ENCODE measurements at places on chromosomes 13 and 19. TPM values are rescaled to one million over a fixed set of nuclear protein-coding genes. Genes with fewer than 3 reads are reported as not detected.

DNA sequence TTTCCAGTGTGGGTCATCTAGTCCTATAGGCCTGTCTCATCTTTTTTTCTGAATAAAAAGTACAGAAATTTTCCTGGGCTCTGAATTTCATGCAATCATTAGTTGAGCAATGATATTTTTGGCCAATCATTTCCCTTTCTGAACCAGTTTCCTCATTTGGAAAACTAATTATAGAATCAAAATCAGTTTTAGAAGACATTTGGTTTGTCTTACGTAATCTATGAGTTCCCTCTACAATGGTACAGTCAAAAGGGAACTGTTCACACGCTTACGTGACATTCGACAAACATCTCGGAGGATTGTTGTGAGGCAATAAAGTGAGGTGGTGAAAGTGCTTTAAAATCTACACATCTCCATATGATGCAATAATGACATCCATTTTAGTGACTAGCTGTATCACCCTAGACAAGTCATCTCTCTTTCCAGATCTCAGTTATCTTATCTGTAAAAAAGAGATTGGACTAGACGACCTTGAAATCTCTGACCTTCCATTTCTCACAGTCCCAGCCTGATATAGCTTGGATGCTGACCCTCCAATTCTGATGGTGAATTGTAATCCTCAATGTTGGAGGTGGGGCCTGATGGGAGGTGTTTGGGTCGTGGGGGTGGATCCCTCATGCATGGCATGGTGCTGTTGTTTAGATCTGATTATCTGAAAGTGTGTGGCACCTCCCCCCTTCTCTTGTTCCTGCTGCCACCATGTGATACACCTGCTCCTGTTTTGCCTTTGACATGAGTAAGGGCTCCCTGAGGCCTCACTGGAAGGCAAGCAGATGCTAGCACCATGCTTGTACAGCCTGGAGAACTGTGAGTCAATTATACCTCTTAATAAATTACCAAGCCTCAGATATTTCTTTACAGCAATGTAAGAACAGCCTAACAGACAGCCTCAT lies 26.7 kb downstream of the FLT1 start:
- no peak overlapping the region for H3K4me3 ChIP-seq
- DNase-seq, result no peak
- H3K36me3 ChIP-seq, result no peaks in the 10 kb centered on the region
- H3K4me1 ChIP-seq, result no peaks in the 10 kb centered on the region
- H3K27me3 ChIP-seq, result peaks cover 16% of the 10 kb centered on the region

DNA sequence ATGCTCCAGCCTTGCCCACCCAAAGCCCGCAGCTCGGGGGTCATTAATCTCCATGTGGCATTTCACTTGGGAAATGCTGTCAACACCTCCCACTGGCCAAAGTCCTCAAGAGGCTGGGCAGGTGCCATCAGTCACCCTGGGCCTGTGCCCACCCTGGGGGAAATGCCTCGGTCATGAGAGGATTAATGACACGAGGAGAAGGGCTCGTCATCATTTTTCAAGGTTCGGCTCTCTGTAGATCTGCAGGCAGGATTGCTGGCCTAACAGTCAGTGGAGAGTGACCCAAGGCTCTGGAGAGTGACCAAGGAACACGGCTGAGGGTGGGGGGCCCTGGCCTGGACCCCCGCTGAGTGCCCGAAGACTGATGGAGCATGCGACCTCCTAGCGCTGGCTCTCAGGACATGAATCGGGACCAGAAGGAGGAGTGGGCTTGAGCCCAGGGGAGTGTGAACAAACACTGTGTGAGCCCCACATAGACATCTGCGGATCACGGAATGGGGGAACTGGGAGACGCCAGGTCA lies 15.2 kb upstream of the KCTD15 start:
- H3K4me1 ChIP-seq, result peaks cover 23% of the 10 kb centered on the region
- no peak for DNase-seq
- no peak overlapping the region for H3K27ac ChIP-seq

- no peak overlapping the region for H3K4me3 ChIP-seq
- no peaks in the 10 kb centered on the region for H3K36me3 ChIP-seq
- no peaks in the 10 kb centered on the region for H3K4me1 ChIP-seq
- no peak for DNase-seq
These were observed 116.1 kb upstream of the PEG3 start for GRCh38 chr19:56956503-56957226.

- H3K27me3 ChIP-seq, result no peaks in the 10 kb centered on the region
- no peak overlapping the region for H3K27ac ChIP-seq
- H3K4me1 ChIP-seq, result no peaks in the 10 kb centered on the region
- no peak overlapping the region for H3K4me3 ChIP-seq
- no peaks in the 10 kb centered on the region for H3K36me3 ChIP-seq
- DNase-seq, result no peak
These were observed 130.3 kb upstream of the LSM14A start for GRCh38 chr19:34041925-34042521.

The ZNF726 gene
- total RNA-seq, result 3.4 TPM

All from esophagus squamous epithelium (tissue), 5 donors.